ENCODE measurements at places on chromosomes 7 and 10.

DNA sequence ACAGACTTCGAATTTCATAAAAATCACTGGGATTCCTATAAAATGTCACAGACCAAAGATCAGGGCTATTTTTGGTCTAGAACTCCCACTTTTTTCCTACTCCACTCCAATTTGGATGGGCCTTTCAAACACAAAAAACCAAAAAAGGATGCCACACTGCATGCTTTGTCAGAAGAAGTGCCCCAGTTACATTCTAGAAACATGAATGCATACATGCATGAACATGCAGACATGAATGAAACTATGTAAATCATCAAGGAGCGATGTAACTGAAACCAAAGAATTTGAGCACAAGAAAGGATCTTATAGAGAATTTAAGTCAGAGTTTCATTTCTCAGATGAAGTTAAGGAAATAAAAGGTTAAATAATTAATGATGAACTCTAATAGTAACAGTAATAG is 31.8 kb upstream of the FAM133B start:
- DNase-seq: no peak

GRCh38 chr10:102504179-102504975 is 605 bp downstream of the SUFU start:
- peak; percentile 40 for DNase-seq

GRCh38 chr7:39461263-39461820 is 104.9 kb upstream of the YAE1 start:
- no peak for DNase-seq

GRCh38 chr7:24978843-24979469 is 1.0 kb downstream of the OSBPL3 start:
- peak; percentile 3 for DNase-seq

- no peak for DNase-seq
These were observed 636.0 kb downstream of the LRMDA start for GRCh38 chr10:76067447-76067846.

DNA sequence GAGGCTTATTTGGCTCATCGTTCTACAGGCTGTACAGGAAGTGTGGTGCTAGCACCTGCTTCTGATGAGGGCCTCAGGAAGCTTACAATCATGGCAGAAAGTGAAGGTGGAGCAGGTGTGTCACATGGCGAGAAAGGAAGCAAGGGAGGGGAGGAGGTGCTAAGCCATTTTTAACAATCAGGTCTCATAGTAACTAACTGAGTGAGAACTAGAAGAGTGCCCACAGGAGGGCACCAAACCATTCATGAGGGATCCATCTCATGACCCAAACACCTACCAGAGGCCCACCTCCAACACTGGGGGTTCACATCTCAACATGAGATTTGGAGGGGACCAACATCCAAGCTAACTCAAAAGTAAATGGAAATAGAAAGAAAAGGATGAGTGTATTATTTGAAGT is 78.1 kb downstream of the CXCL12 start:
- no peak for DNase-seq

DNA sequence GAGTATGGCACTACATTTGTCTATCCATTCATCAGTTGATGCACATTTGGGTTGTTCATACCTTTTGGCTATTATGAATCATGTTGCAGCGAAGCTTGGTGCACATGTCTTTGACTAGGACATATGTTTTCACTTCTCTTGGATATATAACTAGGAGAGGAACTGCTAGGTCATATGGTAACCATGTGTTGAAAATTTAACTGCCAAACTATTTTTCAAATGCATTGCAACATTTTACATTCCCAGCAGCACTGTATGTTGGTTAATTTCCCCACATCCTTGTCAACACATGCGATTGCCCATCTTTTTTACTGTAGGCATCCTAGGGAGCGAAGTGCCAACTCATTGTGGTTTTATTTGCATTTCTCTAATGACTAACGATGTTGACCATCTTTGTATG is 183.4 kb downstream of the PRKCQ start:
- DNase-seq: no peak

- DNase-seq: no peak
These were observed 87.2 kb downstream of the RNF216 start for GRCh38 chr7:5694221-5694754.

- no peak for DNase-seq
These were observed 10.6 kb downstream of the CABCOCO1 start for GRCh38 chr10:61673360-61673759.

DNA sequence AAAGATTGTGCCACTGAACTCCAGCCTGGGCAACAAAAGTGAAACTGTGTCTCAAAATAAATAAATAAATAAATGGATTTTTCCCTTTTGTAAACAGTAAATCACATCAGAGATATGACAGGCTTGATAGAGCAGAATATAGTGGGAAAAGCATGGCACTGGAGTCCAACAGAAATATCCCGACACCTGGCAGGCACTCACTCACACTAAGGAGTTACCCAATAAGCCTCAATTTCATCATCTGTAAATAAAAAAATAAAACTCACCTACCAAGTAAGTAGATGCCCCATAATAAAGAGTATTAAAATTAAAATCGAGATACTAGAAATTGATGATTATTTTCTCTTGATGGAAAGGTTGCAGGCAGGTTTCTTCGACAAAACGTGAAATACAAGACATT is 1.7 kb downstream of the ATE1 start:
- DNase-seq: no peak

- no peak for DNase-seq
These were observed 1.2 kb downstream of the BRAF start for GRCh38 chr7:140923358-140924006.

- no peak for DNase-seq
These were observed 191.7 kb upstream of the SLC26A5 start for GRCh38 chr7:103637726-103638125.

DNA sequence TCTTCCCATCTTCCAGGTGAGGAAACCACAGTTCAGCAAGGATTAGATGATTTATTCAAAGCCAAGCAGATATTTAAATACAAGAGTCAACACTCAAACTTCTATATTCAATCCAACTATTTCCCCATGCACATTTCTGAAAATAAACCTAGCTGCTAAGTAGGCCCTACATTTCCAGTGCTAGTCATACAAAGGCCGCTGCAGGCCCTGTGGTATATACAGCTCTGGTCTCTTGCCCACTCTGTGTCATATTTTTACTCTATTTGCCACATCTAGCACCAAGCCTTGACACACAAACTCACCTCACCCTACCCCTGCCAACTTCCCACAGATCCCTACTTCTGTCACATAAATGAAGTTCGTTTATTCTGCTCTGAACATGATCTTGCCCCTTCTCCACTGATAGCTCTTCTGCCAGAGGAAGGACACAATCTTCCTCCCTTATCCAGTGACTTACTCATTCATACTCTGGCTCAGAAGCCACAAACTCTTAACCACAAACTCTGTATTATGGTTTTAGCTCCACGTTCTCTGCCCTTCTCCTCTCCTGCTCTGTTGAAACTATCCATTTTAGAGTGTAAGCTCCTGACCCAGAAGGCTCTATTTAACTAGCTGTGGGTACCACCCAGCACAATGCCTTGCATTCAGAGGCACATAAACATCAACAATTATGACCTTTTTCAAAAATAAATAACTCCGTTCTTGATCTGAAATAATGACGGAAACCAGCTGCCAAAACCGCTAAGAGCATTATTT is 180.7 kb downstream of the CPEB3 start:
- DNase-seq: no peak

DNA sequence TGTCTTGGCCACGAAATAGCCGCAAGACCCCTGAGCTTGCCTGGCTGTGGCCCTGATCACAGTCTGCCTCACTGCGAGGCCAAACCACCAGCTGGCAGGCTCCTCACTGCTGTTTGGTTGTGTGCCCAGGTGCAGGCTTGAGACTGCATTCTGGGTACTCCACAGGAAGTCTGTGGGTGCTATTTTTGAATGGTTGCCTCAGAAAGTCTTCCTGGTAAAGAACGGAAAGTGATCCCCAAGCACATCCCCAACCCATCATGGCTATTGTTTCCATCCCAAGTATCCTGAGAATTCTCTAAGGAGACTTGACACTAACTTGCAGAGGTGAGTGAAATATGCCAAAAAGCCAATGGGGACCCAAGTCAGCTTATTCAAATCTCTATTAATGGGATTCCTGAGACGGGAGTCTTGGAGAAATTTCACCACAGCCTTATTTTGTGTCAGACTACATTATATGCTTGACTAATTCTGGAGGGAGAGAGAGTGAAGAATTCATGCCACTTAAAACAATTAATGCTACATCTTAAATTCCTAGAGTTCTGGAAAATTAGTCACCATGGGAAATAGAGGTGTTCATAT is 170.9 kb downstream of the RAMP3 start:
- DNase-seq: no peak

DNA sequence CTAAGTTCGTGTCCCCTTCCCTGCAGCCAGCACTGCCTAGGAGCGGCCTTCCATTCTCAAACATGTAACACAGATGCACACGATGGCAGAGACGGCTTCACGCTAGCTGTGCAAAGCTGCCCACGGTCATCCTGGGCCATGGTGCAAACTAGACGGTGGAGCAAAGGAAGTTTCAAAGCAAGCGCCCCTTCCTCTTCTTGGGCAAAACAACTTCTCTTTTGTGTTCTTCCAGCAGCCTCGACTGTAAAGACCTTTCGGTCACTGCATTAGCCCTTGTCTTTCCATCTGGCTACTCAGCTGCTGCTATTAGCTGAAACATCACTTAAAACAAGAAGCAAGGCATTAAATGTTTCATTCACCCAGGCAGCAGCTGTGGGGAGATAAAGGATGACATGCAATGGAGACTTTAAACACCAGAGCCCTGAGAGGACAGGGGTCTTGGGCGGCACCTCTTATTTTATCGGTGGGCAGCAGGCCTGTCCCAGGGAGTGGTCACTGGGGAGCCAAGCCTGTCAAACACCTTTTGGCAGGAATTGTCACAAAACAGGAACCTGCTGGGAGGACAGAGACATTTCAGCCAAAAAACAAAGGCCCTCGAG is 214.8 kb downstream of the KLF6 start:
- no peak for DNase-seq

DNA sequence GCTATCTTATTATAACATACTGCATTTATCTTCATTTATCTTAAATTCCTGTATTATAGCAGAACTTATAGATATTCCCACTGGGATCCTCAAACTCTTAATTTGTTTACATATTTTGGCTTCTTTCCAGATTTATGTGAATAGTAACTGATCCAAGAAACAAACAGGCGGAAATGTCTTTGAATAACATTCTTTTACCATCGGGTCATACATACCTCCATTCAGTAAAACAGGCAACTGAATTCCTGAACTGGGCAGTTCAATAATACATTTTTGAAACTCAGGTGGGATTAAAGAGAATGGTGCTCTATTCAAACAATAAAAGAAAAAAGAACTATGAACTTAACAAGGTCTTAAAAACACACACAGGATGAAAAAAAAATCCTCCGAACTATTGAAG is 337.4 kb downstream of the CRPPA start:
- no peak for DNase-seq

- no peak for DNase-seq
These were observed 13.0 kb downstream of the MCMBP start for GRCh38 chr10:119859420-119860258.
